ENCODE measurements at places on chromosomes 5 and 9.

DNA sequence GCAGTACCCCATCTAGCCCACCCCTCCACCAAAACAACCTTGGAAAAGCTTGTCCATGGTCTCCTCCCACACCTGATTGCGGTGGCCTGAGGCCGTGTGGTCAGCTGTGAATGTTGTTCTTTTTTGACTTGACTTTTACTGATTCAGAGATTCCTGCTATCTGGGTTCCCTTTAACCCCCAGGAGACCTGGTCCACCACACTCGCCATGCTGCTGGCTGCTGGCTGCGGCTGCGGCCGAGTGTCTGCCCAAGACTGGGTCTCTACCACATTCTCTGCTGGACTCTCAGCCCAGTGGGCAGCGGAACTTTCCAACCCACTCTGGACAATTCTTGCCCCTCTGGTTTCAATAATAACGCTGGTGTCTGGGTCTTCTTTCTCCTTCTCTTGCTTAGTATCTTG, 28.4 kb downstream of the FGF1 start:
- DNase-seq = no peak

GRCh38 chr9:136821826-136822544, 14.2 kb downstream of the RABL6 start:
- no peak for DNase-seq

- no peak for DNase-seq
Measured at GRCh38 chr5:79555418-79555817, 41.5 kb upstream of the HOMER1 start.

DNA sequence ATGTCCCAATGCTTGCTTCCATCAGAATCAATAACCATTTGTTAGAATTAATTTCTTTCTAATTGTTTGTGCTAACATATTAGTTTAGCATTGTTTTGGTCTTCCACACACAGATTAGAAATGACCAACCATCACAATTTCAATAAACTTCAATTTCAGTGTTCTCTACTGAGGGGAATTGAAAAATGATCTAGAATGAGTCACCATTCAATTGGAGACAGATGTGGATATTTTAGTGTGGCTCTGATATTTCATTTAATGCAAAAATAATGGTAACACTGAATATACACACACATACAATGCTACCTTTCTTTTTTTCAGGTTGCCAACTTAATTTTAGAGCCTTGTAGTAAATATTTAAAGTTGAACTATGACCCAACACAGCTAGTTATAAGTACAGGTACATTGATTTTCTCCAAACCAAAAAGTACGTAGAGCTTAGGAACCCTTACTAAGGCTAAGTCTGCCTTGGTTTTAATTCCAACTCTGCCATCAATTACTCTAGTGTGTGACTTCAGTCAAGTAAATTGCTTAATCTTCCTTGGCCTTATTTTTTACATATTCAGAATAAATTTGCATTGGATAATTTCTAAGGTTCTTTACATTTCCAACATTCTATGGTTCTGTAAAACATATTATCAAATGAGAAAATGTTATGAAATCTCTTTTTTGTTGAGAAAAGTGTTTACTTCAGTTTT, 143.9 kb downstream of the DMRTA1 start:
- peak; percentile 1 for DNase-seq

DNA sequence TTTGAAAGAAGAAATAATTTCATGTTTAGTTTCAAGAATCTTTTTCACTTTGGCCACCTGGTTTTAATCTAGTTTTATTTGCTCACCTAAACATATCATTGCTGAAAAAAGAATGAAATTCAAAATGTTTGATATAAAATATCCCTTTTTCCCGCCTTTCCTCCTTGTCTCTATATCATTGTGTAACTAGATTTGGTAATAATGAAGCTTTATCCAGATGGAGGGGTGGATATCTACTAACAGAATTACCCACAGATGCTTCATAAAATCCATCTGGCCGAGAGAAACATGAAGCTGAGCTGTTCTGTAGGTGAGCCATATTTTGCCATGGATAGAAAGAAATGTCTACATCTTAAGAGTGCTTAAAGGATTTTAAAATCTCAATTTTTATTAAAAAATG, 214.7 kb downstream of the ICE1 start:
- no peak for DNase-seq

- no peak for DNase-seq
Measured at GRCh38 chr9:133679056-133679455, 42.9 kb downstream of the DBH start.

- peak; percentile 65 for DNase-seq
Measured at GRCh38 chr5:39016587-39017275, 57.5 kb downstream of the RICTOR start.

DNA sequence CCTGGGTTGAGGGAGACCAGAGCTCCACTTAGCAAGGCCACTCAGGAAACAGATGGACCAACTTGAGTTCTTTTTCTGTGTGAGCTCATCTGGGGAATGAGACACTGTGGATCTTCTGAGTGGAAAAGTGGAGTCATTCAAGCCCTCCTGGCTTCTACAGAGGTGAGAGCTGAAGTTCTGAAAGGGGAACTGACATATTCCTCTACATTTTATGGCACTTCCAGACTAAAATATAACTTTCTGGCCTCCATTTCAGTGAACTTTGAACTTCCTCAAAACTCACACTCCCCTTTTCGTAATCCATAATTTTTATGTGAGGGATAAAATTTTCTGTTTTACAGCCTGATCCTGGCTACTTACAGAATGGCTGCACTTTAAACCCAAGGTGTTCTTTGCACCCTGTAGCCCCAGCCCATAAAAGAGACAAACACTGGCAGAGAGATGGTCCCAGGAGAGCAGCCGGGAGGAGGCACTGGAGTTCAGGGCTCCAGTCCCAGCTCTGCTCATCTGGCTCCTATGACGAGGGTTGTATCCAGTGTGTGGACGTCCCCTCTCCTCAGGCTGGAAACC, 10.8 kb downstream of the SPAAR start:
- no peak for DNase-seq

GRCh38 chr5:103258368-103258956, at the start of gene MACIR:
Gene MACIR (plus strand): TSS chr5:103258763. CDS start chr5:103275920, 17,157 bp downstream.
- DNase-seq = peak; percentile 98

DNA sequence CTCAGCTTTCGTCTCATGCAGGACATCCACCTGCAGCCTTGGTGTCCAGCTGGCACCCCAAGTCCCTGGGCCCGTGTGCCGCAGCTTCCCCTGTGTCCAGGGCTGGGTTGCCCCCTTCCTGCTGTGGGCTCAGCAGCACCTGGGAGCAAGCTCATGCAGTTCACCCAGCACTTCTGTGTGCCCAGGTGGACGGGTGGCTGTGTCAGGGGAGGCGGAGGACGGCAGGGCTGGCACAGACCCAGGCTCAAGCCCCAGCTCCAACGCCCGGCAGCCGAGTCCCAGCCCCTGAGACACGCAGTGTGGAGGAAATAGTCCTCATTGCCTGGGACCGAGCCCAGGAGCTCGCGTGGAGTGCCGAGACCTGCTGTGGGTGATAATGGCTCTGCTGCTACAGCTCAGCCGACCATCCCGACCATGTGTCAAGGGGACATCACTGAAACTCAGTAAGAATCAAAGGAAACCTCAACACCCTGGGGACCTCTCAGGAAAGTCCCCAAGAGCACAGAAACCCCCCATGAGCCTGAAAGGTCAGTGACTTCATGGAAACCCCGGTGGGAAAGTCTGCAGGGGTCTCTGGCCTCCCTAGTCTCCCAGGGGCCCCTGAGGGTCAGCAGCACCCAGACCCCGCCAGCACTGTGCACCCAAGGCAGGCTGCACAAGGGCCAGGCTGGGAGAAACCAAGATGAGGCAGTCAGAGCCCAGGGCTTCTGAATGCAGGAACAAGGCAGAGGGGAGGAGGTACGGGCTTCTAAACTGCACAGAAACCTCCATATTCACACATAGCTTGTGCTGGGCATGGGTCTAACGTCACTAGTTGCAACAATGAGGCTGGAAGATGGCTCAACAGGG, 38.8 kb downstream of the LPCAT1 start:
- no peak for DNase-seq

GRCh38 chr5:157100140-157100679, 8.6 kb downstream of the HAVCR2 start:
- peak; percentile 58 for DNase-seq

DNA sequence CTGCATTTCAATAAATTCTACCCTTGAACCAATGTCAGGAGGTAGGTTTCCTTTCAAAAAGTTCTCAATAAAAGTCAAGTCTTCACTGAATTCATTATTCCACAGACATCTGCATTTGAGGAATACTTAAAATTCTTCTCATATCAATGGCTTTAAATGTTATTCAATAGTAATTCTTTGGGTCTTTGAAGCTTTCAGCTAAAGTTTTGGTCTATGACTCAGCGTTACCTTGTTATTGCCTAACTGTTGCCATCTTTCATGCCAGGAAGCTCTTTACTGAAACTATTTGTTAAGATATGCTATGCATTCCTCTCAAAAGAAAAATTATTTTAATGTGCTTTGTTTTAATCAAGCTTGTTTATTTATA, 170.5 kb downstream of the NNT start:
- peak; percentile 74 for DNase-seq

GRCh38 chr9:104961238-104961637, 33.3 kb upstream of the ABCA1 start:
- DNase-seq = peak; percentile 89

DNA sequence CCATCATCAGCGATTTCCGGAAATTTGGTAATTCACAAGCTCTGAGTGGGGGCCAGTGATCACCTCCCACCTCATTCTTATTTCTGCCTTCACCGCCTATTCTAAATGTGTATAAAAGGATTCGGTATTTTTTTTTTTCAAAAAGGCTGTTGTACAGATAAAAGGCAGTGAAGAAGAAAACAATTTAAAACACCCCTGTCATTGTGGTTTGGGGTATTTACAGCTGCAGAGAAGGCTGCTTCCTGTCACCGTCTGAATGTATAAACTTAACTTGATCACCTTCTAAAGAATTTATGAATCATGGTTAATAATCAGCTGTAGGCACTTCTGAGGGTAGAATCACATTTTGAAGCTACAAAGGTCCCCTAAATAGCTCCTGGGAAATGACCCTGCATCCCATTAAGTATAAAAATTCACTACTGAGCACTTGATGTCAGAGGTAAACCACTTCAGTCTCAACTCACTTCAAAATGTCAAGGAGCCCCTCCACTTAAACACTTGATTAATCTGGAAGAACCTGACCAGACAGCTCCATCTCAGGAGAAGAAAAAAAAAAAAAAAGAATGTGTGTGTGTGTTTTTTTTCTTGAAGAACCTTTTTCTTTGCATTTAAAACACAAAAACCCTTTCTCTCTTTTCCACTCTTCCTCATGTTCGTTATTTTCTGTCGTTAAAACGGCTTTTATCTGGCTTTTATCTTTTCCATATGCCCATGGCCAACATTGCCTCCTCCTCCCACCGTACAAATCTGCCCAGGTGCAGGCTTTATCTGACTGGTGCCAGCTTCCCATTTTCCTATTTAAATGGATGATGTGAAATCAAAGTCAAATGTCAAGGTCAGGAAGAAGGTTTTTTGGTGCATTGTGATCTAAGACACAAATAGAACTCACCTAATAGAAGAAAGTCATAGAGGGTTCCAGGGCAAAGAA, 291.2 kb downstream of the IRX1 start:
- peak; percentile 2 for DNase-seq

- no peak for DNase-seq
Measured at GRCh38 chr9:134395737-134396257, 69.5 kb downstream of the RXRA start.

DNA sequence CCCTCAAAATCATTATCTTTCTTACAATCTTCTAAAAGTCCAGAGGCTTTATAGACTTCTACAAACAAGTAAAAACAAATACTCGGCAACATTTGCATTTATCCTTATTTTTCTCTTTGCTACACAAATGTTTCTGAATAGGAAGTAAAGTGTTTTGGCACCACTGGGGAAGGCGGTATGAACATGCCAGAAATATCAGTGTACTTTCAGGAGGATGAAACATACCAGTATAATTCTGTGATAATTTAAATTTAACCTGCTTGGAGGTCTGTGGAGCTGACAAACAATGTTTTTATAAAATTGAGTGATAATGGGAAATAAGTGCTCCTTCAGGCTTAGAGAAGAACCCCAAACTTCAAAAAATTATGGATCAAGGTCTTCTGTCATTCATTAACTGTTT, 51.8 kb downstream of the MRPS27 start:
- DNase-seq = no peak

DNA sequence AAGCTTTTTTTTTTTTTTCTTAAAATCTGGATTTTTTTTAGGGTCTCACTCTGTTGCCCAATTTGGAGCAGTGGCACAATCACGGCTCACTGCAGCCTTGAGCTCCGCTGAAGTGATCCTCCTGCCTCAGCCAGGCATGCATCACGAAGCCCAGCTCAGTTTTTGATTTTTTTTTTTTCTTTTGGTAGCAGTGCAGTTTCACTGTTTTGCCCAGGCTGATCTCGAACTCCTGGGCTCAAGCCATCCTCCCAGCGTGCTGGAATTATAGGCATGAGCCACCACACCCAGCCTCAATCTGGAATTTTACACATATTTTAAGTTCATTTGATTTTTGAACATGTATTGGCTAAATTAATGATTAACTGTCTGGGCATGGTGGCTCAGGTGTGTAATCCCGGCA, 36.3 kb downstream of the TRIO start:
- DNase-seq = peak; percentile 50

DNA sequence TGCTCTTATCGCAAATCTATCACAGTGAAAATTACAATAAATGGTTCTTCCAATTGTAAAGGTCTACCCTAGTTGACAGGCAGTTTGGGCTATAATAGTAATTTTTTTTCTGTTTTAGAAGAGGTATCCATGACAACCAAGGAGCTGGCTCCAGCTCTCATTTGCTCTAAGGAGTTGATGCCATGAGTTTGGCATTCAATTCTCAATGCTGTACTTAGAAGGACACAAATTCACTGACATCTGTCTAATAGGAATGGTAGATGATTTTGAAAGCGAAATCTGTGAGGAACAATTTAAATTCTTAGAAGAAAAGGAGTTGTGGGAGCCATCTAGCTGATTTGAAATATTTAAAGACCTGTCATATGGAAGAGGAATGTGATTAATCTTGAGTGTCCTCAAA, 203.6 kb upstream of the DAB2 start:
- DNase-seq = no peak

DNA sequence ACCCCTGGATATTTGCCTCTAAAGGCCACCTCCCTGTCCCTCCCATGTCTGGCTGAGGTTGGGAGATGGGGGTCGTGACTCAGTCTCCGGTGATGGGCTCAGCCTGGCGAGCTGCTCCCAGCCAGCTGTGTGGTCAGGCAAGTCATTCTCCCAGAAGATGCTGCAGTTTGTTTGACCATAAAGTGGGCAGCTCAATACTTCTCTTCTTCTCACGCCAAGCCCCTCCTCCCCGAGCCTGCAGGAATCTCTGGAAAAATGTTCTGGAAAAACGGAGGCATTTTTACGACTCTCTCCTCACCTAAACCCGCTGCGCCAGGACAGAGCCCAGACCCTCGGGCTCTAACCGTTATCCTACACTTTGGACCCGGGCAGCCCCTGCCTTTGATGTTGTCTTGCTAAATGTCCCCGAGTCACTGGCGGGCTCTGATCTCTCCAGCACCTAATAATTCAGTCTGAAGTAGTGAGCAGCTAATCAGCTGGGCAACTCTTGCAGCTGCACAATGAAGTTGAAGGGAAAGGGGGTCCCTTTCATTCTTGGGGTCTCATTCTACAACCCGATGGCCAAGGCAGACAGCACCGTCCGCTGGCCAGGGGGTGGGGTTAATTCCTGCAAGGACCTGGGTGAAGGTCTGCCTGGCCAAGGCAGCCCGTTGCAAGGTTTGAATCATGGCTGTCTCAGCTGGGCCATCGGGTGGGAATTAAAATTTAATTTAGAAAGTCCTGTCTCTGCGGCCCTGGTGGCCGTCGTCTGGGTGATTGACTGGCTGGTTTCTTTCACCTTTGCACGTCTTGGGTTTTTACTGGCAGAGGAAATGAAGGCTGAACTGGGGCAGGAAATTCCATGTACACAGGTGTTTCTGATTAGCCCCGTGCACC, 12.3 kb downstream of the DCANP1 start:
- DNase-seq = peak; percentile 57
